Thoracic aorta (tissue), 2 donors: ENCODE measurements at places on chromosomes 12 and 14. TPM values are rescaled to one million over a fixed set of nuclear protein-coding genes. Genes with fewer than 3 reads are reported as not detected.

DNA sequence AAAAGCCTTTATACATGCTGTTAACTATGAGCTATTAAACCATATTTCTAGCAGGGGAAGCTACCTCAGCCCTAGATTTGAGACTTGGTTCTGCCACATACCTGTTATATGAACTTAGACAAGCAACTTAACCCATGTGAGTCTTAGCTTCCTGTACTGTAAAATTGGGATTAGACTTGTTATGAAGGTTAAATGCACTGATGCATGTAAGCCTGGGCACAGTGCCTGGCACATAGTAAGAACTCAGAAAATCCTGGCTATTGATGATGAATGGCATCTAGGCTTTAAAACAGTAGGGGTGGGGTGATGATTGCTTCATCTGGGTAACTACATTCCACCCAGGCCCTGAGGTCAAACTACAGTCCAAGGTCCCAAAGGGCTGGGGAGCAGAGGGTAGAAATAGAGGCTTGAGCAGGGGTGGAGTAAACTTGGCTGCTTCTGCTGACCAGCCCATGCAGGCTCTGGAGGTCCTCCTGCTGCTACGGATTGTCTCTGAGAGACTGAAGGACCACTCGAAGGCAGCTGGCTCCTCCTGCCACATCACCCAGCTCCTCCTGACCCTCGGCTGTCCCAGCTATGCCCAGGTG is 11.3 kb downstream of the ESPL1 start:
- no peaks in the 10 kb centered on the region for H3K4me1 ChIP-seq
- no peak overlapping the region for H3K27ac ChIP-seq
- no peaks in the 10 kb centered on the region for H3K36me3 ChIP-seq
- DNase-seq: no peak

DNA sequence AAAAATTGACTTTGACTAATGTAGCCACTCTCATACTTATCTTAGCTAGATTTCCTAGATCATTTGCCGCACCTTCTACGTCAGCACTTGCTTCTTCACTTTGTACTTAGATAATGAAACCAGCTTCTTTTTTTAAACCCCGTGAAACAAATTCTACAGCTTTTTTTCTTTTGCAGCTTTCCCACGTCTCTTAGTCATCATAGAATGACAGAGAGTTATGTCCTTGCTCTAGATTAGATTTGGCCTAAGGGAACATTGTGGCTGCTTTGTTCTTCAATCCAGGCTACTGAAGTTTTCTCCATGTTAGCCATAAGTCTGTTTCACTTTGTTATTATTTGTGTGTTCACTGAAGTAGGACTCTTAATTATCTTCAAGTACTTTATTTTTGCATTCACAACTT is 94.9 kb downstream of the SLCO1A2 start:
- no peak overlapping the region for H3K27ac ChIP-seq
- H3K36me3 ChIP-seq: no peaks in the 10 kb centered on the region
- H3K27me3 ChIP-seq: no peaks in the 10 kb centered on the region
- no peak for DNase-seq

- no peak for DNase-seq
- H3K4me1 ChIP-seq: no peaks in the 10 kb centered on the region
- no peaks in the 10 kb centered on the region for H3K27me3 ChIP-seq
These were observed 65.0 kb downstream of the SERPINA3 start for GRCh38 chr14:94677213-94677612.

DNA sequence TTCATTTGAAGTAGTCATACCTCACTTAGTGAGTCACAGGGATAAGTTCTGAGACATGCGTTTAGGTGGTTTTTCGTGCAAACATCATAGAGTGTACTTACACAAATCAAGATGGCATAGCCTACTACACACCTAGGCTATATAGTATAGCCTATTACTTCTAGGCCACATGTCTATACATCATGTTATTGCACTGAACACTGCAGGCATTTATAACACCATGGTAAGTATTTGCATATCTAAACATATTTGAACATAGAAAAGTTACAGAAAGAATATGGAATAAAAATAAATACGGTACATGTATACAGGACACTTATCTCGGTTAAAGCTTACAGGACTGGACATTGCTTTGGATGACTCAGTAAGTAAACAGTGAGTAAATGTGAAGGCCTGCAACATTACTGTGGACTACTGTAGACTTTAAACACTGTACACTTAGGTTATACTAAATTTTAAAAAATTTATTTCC is 670.6 kb downstream of the SLC16A7 start:
- H3K4me1 ChIP-seq: no peaks in the 10 kb centered on the region
- H3K27me3 ChIP-seq: no peaks in the 10 kb centered on the region
- no peak overlapping the region for H3K4me3 ChIP-seq
- H3K36me3 ChIP-seq: no peaks in the 10 kb centered on the region
- no peak for DNase-seq

- no peaks in the 10 kb centered on the region for H3K36me3 ChIP-seq
- no peaks in the 10 kb centered on the region for H3K4me1 ChIP-seq
- no peak overlapping the region for H3K27ac ChIP-seq
- H3K4me3 ChIP-seq: no peak overlapping the region
These were observed 261.2 kb downstream of the ACSS3 start for GRCh38 chr12:81339071-81339470.

DNA sequence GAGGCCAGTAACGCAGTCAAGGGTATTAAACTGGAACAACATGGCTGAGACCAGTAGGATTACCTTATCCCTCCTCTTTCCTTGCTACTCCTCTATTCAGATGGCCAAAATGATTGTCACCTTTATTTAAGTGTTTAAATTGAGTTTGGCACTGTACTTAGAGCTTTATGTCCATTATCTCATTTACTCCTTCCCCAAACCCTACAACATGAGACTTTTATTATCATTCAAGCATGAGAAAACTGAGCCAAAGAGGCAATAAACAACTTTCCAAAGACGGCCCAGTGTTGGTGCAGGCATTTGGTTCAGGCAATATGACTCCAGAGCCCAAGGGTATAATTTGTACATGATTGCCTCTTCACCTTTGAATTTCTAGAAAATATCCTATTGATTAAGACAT is 370.9 kb upstream of the KITLG start:
- no peaks in the 10 kb centered on the region for H3K27me3 ChIP-seq
- H3K36me3 ChIP-seq: no peaks in the 10 kb centered on the region
- no peak for DNase-seq
- no peaks in the 10 kb centered on the region for H3K4me1 ChIP-seq

The PPP1R1A gene
- total RNA-seq: 10.3 TPM

The CCDC177 gene
- total RNA-seq: not detected

The KRT77 gene
- total RNA-seq: 0.41 TPM

The PRPH gene
- total RNA-seq: not detected
